ENCODE measurements at places on chromosomes 7 and 10.

DNA sequence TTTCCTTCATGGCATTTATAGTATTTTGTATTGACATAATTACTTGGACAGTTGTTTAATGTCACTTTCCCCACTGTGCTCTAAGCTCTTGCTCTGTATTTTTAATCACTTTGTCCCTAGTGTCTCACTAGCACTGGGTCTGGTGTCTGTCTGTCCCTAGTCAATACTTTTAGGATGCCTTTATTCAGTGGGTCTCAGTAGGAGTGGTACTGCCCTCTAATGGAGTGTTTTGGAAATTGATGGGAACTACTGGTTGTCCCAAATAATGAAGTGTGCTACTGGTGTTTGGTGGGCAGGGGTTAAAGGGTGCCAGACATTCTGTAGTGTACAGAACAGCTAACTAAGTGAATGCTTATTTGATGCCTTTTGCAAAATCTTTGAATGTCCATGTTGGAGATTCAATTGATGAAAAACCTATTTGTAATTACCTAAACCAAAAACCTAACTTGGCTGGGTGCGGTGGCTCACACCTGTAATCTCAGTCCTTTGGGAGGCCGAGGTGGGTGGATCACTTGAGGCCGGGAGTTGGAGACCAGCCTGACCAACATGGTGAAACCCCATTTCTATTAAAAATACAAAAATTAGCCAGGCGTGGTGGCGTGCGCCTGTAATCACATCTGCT lies 33.3 kb downstream of the CDK14 start:
- DNase-seq = peak; percentile 75

- no peak for DNase-seq
Observed at GRCh38 chr10:109253306-109253705, 670.0 kb downstream of the XPNPEP1 start.

DNA sequence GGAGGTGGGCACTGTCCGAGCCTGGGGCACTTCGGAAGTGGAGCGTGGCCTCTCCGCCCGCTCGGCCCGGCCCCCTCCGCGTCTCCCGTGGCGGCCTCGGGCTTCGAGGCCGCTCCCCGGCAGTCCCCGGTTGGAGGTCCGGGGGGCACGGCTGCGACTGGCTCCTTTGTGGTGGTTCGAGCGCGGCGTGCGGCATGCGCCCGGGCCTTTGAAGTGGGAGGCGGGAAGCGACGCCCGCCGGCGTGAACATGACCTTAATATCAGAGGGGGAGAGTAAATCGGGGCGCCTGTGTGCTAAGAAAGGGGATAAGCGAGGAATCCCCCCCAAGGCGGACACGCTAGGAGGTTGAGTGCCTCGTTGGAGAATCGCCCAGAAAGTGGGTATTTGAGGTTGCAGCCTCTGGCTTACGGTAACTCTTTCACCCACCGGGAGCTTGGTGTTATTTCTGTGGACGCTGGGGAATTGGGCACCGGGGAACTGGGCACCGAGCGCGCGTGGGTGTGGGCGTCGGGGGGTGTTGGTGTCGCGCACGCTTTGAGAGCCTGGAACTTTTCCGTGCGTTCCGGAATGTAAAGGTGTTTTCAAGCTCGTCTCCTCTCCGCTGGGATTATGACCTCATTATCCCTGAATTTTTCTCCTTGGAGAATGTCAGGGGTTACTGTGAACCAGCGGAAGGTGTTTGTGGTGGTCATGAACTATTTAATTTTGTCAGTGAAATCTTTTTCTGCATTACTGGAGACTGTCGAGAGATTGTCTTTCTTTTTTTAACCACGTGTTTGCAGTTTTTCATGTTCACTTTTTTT lies 660 bp downstream of the SUV39H2 start:
- no peak for DNase-seq

DNA sequence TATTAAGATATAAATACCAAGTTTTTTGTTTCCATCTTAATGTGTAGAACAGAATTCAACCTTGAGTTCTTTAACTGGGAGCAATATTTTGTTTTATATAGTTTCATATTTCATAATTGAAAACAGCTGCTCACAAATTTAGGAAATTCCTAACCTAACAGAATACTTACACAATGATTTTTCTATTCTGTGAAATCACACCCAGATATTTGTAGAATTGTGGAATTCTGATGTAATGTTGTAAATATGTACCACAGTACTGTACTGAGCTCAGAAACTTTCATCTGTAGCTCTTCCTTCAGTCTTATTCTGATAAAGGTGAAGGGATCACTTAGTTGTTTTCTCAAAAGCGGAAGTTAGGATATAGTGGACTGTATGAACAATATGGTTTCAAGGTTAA lies 143.4 kb upstream of the GLI3 start:
- DNase-seq = no peak

DNA sequence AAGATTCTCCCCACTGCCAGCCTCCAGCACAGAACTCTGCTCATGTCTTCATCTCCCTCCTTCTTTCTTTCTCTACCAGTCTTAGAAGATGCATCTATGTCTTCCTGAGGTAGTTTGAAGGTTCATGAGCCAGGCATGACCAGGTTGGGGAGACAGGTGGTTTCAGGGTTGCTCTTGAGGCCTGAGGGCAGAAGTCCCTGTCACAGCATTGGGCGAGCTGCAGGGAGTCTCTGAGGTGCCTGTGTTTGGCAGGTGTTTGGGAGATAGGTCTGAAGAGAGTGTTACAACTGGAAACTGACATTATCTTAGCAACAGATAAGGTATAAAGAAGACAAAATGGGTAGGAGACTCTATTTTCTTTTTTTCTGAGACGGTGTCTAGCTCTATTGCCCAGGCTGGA lies 18.7 kb downstream of the PRSS2 start:
- no peak for DNase-seq

Measured in mesenchymal stem cell (in vitro differentiated cells and primary cell).